ENCODE measurements at places on chromosomes 16 and 17.

GRCh38 chr17:79733692-79734070 is 2.9 kb downstream of the ENPP7 start:
- DNase-seq, result no peak

- DNase-seq, result no peak
Measured at GRCh38 chr16:86171329-86171728, 272.4 kb downstream of the IRF8 start.

GRCh38 chr16:83926726-83927397 is 26.2 kb upstream of the OSGIN1 start:
- DNase-seq, result peak; percentile 92

GRCh38 chr17:8698162-8698971 is 46.3 kb downstream of the CCDC42 start:
- no peak for DNase-seq

DNA sequence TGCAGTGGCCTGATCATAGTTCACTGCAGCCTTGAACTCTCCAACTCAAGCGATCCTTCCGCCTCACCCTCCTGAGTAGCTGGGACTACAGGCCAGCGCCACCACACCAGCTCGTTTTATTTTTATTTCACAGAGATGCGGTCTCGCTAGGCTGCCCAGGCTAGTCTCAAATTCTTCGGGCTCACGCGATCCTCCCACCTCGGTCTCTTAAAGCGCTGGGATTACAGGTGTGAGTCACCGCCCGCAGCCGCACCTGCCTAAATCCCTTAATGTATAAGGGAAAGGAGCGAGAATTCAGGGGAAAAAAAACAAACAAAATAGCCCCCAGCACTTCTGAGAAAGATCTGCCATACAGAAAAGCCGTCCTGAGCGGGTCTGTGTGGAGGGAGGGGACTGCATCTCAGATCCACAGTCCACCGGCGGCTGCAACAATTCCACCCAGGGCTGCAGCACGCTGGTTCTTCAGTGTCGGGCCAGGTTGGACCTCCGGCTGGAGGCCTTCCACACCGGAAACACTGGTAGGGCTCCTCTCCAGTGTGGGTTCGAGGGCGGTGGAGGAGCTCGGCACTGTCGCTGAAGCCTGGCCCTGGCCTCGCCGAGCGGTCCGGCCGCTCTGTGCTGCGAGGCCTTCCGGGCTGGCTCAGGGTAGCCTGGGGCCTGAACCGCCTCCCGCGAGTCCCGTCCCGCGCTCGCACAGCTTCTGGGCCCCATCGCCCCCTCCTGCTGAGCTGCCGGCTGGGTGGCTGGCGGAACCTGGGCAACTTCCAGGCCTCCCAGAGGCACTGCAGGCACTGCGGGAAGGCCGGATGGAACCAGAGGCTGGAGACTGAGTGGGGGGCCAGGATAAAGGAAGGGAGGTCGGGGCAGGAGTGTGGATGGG is 7.0 kb downstream of the ZNF843 start:
- DNase-seq, result no peak

DNA sequence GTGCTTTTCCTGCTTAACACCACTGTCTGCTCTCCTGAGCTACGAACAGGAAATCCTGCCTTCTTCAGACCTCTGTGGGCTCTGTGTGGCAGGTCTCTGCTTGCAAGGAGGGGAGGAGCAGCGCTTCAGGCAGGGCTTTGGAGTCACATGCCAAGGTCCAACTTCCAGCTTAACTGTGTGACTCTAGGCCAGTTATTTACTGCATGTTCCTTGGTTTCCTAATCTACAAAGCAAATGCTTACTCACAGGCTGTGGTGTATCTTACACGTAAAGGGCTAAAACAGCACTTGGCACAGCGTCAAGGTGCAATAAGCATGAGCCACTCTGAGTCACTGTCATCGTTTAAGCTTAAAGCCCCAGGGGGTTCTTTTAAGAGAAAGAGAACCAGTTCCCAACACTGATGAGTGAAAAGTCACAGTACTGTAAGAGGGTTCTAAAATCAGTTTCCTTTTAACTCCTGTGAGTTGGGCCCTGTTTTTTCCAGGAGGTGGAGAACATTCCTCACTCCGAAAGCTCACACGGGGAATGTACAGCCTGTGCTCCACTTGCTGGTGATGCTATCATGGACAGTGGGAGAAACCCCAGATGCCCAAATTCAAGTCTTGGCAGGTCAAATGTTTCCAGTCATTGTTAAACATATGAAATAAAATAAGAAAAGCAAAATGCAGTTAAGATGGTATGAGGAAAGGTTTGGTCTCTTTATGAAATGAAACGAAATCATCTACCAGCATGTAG is 54.1 kb upstream of the BCAR1 start:
- peak; percentile 81 for DNase-seq

DNA sequence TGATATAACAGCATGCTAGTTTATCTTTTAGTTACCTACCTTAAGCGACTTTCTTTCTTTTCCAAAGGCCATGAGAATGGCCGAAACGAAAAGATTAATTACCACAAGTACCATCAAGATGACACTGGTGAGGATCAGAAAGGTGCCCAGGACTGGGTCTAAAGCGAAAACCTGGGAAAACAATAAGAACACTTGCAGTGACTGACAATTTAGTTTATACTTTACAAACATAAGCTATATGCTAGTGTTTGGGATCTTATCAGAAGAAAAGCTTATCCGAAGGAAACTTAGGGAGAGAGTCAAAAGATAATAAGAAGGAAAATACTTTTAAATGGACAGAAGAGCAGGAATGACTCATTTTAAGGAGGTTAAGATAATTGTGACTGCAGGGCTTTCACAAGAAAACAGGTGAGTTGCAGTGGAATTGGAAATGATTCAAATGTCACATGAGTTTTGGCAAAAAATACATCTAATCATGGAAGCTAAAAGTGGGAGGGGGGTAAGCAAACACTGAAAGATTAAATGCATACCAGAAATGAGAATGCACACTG is 34.8 kb downstream of the IST1 start:
- DNase-seq, result no peak

GRCh38 chr17:70739065-70739464 is 569.7 kb downstream of the KCNJ2 start:
- no peak for DNase-seq

- DNase-seq, result no peak
Measured at GRCh38 chr17:75685499-75685898, 18.4 kb downstream of the SAP30BP start.

DNA sequence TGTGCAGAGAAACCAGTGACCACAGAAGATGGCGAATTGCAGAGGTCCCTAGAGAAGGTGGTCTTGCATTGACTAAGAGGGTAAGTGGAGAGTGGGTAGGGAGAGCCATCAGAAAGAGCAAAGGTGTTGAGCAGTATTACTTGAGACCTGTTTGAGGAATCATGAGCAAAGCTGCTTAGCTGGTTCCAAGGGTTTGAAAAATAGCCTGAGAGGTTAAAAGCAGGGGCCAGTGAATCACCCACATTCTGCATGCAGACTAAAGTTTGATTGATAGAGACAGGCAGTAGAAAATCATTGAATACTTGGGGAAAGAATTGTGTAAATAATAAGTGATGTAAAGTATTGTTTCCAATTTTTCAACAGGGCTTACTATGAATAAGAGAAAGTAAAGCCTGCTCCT is 34.0 kb upstream of the KCNJ16 start:
- no peak for DNase-seq

DNA sequence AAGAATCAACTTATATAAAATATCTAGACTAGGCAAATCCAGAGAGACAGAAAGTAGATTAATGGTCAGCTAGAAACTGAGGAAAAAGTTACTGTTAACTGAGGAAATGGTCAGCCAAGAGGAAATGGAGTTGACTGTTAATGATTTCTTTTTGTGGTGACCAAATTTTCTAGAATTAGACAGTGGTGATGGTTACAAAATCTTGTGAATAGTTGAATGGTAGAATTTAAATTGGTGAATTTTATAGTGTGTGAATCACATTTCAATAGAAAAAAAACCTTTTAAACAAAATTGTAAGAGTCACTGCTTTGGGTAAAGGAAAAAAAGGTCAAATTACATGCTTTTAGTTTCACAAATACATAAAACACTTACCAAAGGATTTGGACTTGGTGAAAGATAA is 30.0 kb downstream of the APPBP2 start:
- no peak for DNase-seq

GRCh38 chr16:88975511-88976061 is 1.4 kb downstream of the CBFA2T3 start:
- peak; percentile 90 for DNase-seq

DNA sequence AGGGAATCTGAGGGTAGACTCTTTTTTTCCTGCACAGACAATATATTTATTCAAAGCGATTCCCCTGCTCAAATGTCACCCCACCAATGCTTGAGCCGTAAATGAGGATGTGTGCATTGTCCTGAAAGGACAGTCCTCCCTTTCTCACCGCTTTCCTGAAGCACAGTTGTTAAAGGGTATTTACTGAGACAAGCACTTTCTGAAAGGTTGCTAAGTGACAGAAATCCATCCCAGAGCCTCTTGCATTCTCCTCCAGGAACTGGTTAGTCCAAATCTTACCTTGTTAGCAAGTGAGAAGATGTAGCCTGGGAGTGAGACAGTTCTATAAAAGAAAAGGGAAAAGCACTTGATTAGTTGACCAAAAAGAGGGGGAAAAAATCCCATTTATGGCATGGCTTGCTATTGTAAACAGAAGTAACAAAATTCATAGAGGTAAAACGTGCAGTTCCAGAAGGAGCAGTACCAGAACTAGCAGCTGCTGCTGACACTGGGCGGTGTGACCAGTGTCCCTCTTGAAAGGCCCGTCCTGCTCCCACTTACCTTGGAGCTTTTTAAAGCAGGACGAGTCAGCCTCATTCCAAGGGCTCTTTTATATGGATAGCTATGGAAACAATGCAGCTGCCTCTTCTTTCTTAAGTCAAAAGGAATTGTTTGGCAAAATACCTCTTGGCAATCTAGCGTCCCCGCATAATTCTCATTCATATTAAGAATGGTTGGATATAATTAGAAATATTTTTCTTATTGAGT is at the start of gene MYH2:
Gene MYH2 (minus strand): TSS at position 563 of the 747 bp plus-strand sequence. CDS start 1,738 bp downstream, outside the sequence.
- no peak for DNase-seq

DNA sequence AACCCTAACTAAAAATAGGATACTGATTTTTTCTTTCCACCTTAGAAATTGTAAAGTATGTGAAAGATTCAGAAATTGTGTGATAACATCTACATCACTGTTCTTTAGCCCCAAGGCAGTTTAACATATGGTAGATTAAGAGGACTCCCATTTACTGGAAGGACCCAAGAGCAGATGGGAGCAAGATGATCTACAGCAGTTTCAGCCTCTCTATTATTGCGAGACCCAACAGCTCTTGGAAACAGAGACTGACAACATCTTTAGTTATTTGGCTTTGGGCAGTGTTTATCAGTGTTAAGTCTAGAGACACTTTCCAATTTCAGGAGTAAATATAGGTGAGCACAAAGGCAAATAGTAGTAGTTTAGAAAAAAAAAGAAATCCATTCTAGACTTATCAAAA is 124.9 kb upstream of the CORO6 start:
- DNase-seq, result no peak

DNA sequence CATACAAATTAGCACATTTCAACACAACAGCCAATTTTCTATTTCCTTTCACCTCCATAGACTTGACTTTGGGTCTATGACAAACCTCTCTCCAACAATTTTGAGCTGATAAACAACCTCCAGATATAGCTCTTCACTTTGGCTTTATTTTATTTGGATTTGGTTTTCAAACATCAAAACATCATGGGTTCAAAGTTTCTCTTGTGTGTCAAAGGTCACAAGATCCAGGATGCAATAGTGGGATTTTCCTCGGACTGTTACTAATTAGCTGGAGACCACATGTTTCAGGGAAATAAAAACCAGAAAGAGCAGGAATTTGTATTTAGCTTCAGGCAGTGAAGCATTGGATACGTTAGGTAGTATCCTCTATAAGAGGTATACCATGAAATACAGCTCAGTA is 351.0 kb upstream of the SOX9 start:
- DNase-seq, result no peak

- no peak for DNase-seq
Measured at GRCh38 chr16:11224096-11224893, 31.7 kb downstream of the SOCS1 start.

GRCh38 chr16:12096157-12096777 is 119.7 kb downstream of the SNX29 start:
- DNase-seq, result no peak

GRCh38 chr16:56198755-56199114 is 7.4 kb downstream of the GNAO1 start:
- DNase-seq, result no peak

DNA sequence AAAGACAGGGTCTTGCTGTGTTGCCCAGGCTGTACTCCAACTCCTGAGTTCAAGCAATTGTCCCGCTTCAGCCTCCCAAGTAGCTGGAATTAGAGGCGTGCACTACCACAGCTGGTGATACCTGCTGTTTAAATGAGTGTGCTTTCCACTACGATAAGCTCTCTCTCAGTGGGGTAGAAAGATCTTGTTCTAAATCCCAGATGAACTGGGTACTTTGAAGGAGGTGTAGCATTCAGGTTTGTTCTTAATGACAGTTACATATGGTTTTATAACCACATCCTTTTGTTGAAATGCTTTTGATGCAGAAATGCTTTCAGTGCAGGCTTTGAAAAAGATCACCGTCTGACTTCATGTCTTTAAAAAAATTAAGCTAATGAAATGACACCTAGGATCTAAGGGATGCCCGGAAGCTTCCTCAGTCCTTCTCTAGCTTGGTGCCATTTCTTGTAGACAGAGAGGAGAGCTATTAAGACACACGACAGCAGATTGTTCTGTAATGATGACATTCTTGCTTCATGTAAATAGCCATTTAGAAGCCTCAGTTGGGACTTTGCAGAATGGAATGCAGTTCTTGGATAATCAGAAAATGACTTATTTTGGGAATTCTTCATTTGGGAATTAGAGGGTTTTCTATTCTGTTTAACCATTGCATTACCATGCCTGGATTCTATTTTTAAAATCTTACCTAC is 19.5 kb downstream of the PMM2 start:
- DNase-seq, result no peak

DNA sequence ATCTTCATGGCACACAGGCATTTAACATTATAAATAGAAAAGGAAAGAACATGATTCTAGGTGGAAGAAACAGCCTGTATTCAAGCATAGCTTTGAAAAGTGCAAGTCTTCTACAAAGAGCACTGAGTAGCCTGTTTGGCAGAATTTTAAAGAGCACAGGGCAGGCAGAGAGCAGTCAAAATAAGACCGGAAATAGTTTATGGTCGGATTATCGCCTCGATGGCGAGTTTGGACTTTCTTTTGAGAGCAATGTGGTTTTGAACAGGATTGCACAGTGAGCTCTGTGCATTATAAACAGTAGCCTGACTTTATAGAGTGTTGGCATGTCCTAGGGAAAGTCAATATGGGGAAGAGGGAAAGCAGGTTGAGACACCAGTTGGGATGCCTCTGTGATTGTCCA is 6.2 kb upstream of the TMEM100 start:
- no peak for DNase-seq

Measured in H54 (cell line).